ENCODE measurements at places on chromosomes 7 and 10.

- no peak for DNase-seq
Measured at GRCh38 chr7:26675143-26675887, 189.1 kb downstream of the SKAP2 start.

GRCh38 chr7:46202379-46202778 lies 281.3 kb upstream of the IGFBP3 start:
- no peak for DNase-seq

GRCh38 chr10:110610308-110610774 lies 33.8 kb upstream of the RBM20 start:
- DNase-seq, result peak; percentile 61

GRCh38 chr10:30227481-30227880 lies 121.6 kb downstream of the MTPAP start:
- peak; percentile 30 for DNase-seq

- DNase-seq, result no peak
Measured at GRCh38 chr10:19699299-19699698, 116.9 kb upstream of the PLXDC2 start.

GRCh38 chr7:93941945-93942344 lies 20.4 kb downstream of the GNG11 start:
- DNase-seq, result no peak

GRCh38 chr10:338171-339037 lies 203.1 kb downstream of the ZMYND11 start:
- no peak for DNase-seq

GRCh38 chr7:45244981-45245380 lies 87.4 kb downstream of the RAMP3 start:
- DNase-seq, result no peak

DNA sequence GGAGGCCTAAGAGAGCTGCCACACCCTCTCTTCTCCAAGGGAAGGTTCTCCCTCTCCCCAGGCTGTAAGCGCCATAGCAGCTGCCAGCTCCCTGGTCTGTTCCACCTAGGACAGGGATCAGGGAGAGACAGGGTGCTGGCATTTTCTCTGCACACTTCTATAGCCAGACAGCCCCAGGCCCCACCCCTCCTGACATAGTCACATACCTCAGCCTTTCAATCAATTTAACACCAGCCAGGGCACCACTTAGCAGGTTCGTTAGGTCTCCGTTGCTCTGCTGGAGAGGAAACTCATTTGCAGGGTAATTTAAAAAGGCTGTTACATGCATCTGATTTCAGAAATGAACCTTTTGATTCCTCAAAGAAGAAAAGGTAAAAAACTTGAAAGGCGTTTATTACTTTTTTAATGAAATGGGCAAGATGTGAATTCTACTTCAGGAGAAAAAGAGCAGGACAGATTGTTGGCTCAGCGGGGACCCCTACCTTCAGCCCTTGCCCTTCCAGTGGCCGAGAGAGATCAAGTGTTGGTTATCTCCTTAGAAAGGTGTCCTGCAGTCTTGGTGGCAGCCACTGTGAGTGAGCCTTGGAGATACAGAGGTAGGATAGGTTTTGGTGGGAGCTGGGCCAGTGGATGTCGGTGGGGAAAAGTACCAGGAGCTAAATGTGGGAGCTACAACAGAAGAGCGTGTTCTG lies 180.5 kb upstream of the GALNT17 start:
- DNase-seq, result no peak

DNA sequence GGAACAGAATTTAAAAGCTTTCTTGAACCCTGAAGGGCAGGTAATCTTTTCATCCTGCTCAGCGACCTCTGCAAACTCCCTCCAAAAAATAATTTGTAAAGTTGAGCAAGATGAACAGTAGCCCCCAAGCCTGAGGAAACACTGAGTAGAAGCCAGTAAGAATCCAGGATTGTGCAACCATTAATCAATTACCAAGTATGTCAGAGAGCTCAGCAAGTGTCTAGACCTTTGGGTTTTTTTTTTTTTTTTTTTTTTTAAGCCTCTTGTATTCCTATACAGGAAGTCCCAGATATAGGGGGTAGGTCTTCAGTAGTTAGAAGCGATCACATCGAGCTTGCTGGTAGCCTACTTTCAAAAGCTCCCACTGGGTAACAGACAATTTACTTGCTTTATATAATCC lies 155.2 kb downstream of the DGKI start:
- no peak for DNase-seq

DNA sequence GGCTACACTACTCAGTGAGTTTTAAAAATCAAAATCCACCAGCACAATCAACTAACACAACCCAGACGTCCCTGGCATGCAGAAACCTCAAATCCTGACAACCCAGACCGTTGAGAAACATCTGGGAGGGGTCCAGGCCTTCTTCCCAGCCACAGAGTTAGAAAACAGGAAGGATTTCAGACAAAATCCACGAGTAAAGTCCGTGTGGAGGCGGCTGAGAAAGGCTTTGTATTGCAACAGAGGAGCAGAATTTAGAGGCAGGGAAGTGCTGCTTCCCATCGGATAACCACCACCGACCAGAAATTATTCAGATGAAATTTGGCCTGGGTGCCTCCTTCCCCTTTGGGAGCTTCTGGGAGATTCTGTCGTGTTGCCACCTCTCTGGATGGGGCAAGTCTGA lies 61.5 kb downstream of the TNS3 start:
- DNase-seq, result peak; percentile 66

GRCh38 chr7:30652698-30653641 lies 29.3 kb downstream of the CRHR2 start:
- no peak for DNase-seq

GRCh38 chr7:140640060-140640637 lies 464 bp downstream of the DENND2A start:
- peak; percentile 75 for DNase-seq

DNA sequence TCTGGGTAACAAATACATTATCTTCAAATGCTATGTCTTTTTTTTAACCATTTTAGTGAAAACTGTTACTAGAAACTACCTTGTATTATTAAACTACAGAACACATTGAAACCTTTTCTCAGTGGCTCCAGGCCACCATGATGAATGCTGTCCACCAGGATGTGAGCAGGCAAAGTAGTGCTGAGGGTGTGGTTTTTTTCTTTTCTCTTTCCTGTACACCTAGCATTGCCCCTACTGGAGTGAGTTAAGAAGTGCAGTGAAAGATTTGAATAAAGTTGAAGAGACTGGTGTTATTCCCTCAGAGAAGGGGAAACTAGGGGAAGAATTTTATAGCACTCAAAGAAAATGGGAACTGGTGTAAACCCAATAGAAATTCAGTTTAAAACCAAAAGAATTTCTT lies 120.0 kb upstream of the SAMD8 start:
- no peak for DNase-seq

DNA sequence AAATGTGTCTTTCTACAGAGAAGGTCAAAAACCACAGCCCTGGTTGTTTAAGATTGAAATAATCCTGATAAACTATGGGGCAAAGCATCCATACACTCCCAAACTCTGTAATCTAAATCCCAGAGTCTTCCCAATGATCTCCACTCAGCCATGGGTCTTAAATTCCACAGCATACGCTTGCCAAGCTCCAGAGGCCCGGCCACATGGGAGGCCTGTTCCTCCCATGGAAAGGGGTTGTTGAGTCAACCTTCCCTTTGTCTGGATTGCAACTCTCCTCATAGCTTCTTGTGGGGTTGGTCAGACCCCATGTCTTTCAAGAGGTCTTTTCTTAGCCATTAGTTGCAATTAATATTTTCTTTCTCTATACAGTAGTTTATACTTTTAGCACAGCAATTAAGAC lies 718 bp upstream of the STEAP4 start:
- no peak for DNase-seq

- DNase-seq, result no peak
Measured at GRCh38 chr7:47988496-47989386, 9.3 kb upstream of the HUS1 start.

DNA sequence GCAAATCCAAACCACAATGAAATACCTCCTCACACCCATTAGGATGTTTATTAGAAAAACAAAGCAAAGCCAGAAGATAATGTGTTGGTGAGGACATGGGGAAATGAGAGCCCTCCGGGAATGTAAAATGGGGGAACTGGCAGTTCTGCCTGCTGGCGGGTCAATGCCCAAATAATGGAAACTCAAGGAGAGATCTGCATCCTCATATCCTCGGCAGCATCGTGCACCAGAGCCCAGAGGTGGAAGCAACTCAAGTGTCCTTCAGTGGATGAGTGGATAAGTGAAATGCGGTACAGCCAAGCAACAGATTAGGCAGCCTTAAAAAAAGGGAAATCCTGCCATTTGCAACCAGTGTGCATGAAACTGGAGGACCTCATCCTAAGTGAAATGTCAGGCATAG lies 325.2 kb downstream of the WDR37 start:
- DNase-seq, result no peak

GRCh38 chr7:124056234-124056633 lies 23.4 kb upstream of the TMEM229A start:
- no peak for DNase-seq

DNA sequence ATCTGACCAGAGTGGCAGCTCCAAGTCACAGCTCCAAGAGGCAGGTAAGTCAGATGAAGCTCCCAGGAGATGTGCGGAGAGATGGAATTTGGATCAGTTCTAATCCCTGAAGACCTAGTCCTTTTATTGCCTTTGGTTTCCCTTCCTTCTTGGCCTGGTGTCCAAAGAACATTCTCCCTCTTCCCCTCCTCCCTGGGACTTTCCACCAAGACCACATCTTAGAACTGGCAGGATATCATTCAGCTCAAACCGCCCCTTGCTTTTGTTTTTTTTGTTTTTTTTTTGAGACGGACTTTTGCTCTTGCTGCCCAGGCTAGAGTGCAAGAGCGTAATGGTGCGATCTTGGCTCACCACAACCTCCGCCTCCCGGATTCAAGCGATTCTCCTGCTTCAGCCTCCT lies 190.8 kb downstream of the GFRA1 start:
- no peak for DNase-seq

GRCh38 chr7:43844662-43845061 lies 24.7 kb downstream of the MRPS24 start:
- DNase-seq, result no peak

- DNase-seq, result no peak
Measured at GRCh38 chr7:151005566-151005965, 14.7 kb downstream of the NOS3 start.

DNA sequence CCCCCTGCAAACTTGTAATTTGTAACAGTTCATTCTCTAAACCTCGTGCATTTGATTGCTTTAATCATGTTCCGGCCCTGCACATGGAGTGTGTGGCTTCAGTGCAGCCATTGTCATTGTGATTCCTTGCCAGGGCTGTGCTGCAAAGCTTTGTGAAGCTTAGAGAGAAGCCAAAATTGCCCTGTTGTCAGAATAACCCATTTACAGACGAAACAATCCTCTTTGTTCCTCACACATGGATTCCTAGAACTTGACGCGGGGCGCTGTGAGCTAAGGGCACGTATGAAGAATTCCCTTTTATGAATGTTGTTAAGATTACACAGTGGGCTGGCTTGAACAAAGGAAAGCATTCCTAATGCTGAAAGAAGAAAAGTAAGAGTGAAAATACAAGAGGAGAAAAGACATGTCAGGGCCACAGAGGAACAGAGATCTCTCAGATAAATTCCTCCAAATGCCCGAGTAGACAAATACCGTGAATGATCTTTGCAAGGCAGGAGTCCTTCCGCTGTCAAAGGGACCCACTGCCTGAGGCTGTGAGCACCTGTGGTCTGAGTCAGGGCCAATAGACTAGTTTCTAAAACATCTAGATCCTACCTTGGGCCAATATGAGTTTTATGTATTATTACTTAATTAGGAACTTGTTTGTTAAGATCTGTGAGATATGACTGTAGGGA lies 205.4 kb upstream of the C7orf33 start:
- no peak for DNase-seq

- no peak for DNase-seq
Measured at GRCh38 chr10:104351919-104352318, 1.7 kb upstream of the CFAP58 start.

- no peak for DNase-seq
Measured at GRCh38 chr10:105538874-105539273, 897.8 kb downstream of the SORCS3 start.

DNA sequence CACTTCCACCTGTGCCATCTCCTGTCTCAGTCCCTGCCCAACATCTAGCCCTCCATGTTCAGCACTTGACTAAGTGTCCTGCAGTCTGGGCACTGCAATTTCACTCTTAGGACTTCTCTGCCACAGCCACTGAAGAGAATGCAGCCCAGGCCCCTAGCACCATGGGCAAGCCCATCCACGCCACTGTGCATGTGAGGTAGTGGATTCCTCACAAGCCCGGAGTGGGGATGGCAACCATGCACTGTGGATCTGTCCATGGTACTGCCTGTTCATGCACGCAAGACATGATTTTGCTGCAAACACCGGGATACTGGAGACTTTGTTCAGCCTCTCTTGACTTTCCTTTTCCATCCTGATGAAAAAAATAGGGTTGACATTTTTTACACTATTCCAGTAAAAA lies 12.3 kb downstream of the DDC start:
- DNase-seq, result peak; percentile 53

DNA sequence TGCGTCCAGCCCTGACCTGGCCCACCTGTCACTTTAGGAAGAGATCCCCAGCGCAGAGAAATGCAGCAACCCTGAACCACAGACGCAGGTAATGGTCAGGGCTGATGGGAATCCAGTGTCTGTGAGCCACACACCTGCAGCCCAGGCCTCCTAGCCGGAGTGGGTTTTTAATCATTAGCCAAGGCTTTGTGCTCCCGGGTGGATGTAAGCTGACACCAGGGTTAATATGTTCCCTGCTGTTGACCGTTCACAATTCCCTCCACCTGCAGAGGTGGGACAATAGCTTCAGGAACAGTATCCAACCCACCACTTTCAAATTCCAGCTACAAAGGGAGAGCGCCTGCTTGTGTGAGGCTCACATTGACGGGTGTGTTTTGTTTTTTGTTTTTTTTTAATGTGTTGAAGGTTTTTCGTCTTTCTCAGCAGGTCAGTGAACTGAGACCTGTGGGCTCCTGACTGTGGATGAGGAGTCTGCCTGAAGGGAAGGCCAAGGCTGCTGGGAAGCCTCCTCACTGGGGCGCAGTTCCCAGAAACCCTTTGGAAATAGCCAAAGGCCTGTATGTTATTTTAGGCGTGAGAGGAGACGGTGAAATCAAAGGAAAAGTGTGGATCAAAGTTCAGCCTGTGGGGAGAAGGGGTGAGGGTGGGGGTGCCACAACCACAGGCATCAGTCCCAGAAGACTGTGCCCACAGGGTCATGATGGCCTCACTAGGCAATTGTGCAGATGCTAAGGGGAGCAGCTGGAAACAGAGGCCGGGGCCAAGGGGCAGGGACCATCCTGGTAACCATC lies 111.1 kb downstream of the TNS3 start:
- DNase-seq, result no peak

- DNase-seq, result peak; percentile 92
Measured at GRCh38 chr7:5425507-5426225, 2.0 kb upstream of the TNRC18 start.

GRCh38 chr10:3835770-3836169 lies 50.8 kb upstream of the KLF6 start:
- DNase-seq, result no peak

DNA sequence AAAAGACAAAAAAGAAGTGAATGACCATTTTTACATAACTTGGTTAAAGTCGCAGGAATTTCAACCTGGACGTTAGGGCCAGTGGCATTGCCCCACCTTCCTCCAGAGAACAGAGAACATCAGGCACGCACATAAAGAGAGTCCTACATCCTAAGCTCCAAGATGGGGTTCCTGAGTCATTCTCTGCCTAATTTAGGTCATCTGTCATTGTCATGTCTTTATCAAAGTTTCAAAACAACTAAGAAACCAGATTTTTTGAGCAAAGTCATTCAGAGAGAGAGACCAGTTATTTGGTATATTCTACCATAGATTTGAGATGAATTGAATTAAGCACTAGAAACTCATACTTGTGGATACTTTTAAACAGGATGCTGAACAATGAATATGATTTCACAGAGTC lies 241.7 kb downstream of the CALN1 start:
- DNase-seq, result no peak
